Chondrocyte (in vitro differentiated cells): ENCODE measurements at places on chromosomes 2 and 18. TPM values are rescaled to one million over a fixed set of nuclear protein-coding genes. Genes with fewer than 3 reads are reported as not detected.

DNA sequence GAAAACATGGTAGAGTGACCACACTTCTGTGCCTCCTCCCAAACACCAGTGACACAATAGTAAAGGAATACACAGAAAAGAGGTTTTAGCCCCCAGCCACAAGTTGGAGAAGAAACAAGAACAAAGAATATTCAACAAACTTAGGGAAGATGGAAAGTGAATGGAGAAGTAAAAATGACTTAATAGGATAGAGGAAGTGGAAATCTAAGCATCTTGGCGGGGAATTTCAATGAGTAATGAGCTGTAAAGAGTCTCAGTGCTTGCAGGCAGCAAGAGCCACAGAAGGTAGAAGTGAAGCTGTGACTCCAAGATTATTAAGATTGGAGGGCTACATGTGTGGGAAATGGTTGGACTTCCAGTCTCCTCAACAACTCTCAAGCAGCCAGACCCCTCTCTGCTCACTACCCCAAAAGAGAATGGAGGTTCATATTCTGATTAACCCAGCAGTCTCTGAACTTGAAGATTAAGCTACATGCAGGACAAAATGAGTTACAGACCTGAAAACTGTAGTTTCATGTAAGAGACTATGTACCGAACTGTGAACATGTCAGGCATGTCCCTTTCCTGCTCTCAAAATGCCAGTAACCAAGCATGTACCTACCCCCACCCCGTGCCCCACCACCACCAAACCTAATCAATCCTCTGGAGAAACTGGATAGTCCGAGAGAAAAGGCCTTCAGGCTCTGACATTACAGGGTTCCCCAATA, 16.9 kb upstream of the HNRNPLL start:
- peak overlapping the region; percentile 46 for H3K27ac ChIP-seq
- H3K36me3 ChIP-seq: no peaks in the 10 kb centered on the region
- no peak overlapping the region for H3K4me3 ChIP-seq
- H3K27me3 ChIP-seq: no peaks in the 10 kb centered on the region
- no peak for DNase-seq

DNA sequence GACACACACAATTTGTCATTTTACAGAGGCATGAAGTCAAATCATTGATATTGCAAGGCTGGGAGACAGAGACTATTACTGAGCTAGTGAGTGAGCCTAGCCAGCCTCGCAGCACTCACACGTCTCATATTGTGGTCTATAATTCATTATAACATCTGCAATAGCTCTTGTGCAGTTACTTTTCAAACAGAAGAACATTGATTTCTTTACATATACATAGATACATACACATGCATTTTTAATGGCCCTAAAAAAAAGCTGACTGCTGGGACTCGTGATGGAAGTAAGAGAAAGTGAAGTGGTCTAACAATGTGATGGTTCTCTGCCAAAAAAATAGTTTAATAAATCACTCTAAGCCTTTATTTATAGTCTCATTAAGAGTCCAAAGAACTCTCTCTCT, 56.8 kb downstream of the KIAA2012 start:
- H3K27ac ChIP-seq: no peak overlapping the region
- H3K27me3 ChIP-seq: no peaks in the 10 kb centered on the region
- no peaks in the 10 kb centered on the region for H3K36me3 ChIP-seq
- H3K4me1 ChIP-seq: peaks cover 16% of the 10 kb centered on the region
- H3K4me3 ChIP-seq: no peak overlapping the region
- DNase-seq: no peak

DNA sequence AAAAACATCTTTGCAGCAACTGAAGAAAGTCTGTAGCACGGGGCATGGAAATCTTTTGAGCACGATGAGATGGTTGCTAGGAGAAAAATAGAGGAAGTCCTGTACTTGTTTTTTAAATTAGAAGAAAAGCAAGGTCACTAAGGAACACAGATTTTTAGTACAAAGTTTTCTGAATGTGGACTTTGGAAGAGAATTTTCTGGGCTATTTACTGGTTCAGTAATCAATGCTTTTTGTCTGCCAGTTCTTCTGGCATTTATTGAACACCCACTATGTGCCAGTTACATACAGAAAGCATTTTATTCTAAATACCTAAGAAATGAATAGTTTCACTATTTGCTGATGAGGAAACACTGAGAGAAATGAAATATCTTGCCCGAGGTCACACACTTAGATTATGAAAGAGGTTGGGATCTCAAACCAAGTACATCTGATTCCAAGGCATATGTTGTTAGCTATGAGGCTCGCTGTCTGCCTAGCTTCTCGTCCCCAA, 15.6 kb upstream of the MAP3K20 start:
- H3K27me3 ChIP-seq: no peaks in the 10 kb centered on the region
- DNase-seq: no peak
- peaks cover 23% of the 10 kb centered on the region for H3K4me1 ChIP-seq
- no peak overlapping the region for H3K27ac ChIP-seq

DNA sequence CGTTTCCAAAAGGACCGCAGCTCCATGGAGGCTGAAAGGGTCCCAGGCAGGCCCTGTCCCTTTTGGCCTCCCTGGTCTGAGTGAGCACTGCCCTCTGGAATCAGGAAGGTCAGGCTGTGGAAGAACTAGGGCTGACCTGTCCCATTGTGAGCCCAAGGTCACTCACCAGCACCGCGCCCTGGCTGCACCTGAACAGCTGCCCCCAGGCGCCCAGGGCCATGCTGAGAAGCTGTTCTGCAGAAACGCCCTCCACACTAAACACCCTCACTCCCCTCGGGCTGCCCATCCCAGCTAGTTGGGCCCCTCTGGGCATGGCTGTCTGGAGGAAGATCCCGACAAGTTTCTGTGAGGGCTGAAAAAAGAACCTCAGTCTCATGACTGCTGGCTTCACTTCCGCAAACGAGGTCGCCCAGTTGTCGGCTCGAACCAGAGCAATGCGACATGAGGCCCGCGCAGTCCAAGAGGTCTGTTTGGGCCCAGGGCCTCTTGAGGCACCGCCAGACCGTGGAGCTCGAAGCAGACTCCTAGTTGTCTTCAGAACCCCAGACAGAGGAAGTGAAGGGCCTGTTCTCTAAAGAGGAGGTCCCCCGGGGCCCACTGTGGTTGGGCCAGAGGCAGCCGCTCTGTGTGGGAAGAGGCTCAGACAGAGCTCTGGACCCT, 64.4 kb downstream of the INPP5D start:
- peak; percentile 77 for DNase-seq
- H3K4me3 ChIP-seq: no peak overlapping the region
- H3K4me1 ChIP-seq: no peaks in the 10 kb centered on the region
- H3K27ac ChIP-seq: no peak overlapping the region
- no peaks in the 10 kb centered on the region for H3K36me3 ChIP-seq
- peaks cover 19% of the 10 kb centered on the region for H3K27me3 ChIP-seq

GRCh38 chr18:9333441-9334328, 888 bp upstream of the TWSG1 start:
- H3K27ac ChIP-seq: peak overlapping the region; percentile 99
- DNase-seq: no peak
- H3K4me3 ChIP-seq: peak overlapping the region; percentile 91
- no peaks in the 10 kb centered on the region for H3K27me3 ChIP-seq

DNA sequence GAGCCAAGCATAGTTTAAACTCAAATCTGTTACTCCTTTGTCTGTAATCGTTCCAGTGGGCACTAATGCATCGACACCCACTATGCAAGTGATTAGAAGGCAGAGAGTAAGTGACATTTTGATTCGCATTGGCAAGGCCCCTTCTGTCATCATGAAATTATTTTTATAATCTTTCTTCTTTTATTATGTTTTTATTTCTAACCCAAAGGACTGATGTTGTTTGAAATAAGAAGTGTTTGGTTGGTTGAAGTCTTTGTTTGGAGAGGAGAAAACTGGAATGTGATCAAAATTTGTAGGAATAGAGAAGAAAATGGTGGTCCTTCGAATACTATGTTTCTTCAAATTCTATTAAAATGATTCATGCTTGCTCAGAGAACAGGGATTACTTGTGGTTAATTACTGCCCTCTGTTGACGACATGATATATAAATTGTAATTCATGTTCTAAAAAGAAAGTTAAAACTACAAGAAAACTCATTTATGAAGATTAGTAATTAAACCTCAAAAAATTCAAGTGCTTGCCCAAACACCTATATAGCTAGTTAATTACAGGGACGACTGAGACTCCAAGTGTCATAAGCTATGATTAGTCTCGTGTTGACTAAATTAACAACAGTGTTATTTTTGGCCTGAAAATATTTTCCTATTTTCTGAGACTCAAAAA, 26.4 kb upstream of the TFPI start:
- H3K36me3 ChIP-seq: no peaks in the 10 kb centered on the region
- H3K27ac ChIP-seq: peak overlapping the region; percentile 78

GRCh38 chr2:8581601-8582041, 100.2 kb upstream of the ID2 start:
- no peak overlapping the region for H3K27ac ChIP-seq
- H3K36me3 ChIP-seq: no peaks in the 10 kb centered on the region
- no peak overlapping the region for H3K4me3 ChIP-seq
- peaks cover 7% of the 10 kb centered on the region for H3K27me3 ChIP-seq
- peaks cover 4% of the 10 kb centered on the region for H3K4me1 ChIP-seq

- H3K4me3 ChIP-seq: no peak overlapping the region
- peak overlapping the region; percentile 62 for H3K27ac ChIP-seq
- H3K4me1 ChIP-seq: peaks cover 26% of the 10 kb centered on the region
- peaks cover 10% of the 10 kb centered on the region for H3K36me3 ChIP-seq
- no peaks in the 10 kb centered on the region for H3K27me3 ChIP-seq
These were observed 62.3 kb upstream of the ACYP2 start for GRCh38 chr2:54052825-54053718.

DNA sequence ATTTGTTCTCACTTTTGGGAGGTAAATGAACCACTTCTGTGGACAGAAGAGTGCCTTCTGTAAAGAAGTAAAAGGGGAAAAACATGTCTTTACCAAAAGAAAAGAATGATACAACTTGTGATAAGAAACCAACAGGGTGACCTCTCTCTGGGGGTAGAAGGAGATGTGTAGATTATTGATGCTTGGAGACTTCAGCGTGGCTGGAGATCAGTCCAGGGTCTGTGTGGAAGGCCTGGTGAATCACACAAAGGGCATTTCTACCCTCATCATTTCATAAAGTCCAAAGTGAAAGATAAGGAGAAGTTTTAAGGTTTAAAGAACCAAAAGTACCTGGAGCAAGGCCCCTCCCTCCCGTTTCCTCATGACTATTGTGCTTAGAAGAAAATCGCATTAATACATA, 142.5 kb downstream of the NCK2 start:
- no peak for DNase-seq
- no peak overlapping the region for H3K4me3 ChIP-seq
- peaks cover 41% of the 10 kb centered on the region for H3K4me1 ChIP-seq
- peaks cover 5% of the 10 kb centered on the region for H3K36me3 ChIP-seq
- H3K27me3 ChIP-seq: no peaks in the 10 kb centered on the region
- peak overlapping the region; percentile 60 for H3K27ac ChIP-seq

DNA sequence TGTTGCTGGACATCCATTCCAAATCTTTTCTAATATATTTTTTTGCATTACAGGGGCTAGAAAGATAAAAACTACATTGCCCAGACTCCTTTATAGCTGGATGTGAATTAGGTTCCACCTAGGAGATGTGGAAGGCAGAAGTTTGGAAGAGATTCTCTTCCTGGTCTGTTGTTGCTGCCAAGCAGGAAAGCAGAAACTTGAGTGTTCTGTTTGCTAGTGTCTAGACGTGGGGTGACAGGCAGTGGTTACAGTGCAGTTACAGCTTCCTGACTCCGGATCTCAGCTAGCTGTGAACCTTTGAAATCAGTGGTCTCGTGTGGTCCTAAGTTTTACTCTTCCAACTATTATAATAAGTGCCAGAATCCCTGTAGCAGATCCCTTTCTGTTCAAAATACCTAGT, 46.2 kb downstream of the COL4A4 start:
- H3K4me3 ChIP-seq: no peak overlapping the region
- no peak for DNase-seq
- H3K27ac ChIP-seq: no peak overlapping the region
- H3K36me3 ChIP-seq: no peaks in the 10 kb centered on the region
- no peaks in the 10 kb centered on the region for H3K27me3 ChIP-seq

GRCh38 chr2:179341152-179341866, 76.7 kb upstream of the SESTD1 start:
- H3K4me1 ChIP-seq: peaks cover 30% of the 10 kb centered on the region
- DNase-seq: no peak
- H3K36me3 ChIP-seq: no peaks in the 10 kb centered on the region
- no peaks in the 10 kb centered on the region for H3K27me3 ChIP-seq

- peaks cover 11% of the 10 kb centered on the region for H3K27me3 ChIP-seq
- no peak overlapping the region for H3K27ac ChIP-seq
- DNase-seq: no peak
- peaks cover 2% of the 10 kb centered on the region for H3K36me3 ChIP-seq
- H3K4me3 ChIP-seq: no peak overlapping the region
- peaks cover 4% of the 10 kb centered on the region for H3K4me1 ChIP-seq
These were observed 214.2 kb downstream of the ICOS start for GRCh38 chr2:204150721-204151120.

DNA sequence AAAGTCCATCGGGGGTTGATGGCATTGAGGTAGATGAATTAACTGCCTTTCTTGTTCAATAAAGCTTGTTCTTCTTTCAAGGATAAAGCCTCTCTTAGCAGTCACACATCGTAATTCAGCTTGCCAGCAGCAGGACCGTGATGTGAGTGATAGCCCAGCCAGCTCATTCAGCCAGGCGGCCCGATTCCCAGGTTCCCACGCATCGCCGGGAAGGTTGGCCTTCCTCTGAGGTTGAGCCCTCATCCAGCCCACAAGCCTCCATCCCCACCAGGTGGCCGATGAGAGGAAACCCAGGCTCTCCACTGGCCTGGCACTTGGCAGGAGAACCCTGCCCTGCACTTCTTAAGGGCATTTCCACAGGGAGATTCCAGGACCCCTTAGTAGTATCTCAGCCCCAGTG, 4.7 kb downstream of the AGAP1 start:
- peaks cover 1% of the 10 kb centered on the region for H3K36me3 ChIP-seq
- no peak for DNase-seq

DNA sequence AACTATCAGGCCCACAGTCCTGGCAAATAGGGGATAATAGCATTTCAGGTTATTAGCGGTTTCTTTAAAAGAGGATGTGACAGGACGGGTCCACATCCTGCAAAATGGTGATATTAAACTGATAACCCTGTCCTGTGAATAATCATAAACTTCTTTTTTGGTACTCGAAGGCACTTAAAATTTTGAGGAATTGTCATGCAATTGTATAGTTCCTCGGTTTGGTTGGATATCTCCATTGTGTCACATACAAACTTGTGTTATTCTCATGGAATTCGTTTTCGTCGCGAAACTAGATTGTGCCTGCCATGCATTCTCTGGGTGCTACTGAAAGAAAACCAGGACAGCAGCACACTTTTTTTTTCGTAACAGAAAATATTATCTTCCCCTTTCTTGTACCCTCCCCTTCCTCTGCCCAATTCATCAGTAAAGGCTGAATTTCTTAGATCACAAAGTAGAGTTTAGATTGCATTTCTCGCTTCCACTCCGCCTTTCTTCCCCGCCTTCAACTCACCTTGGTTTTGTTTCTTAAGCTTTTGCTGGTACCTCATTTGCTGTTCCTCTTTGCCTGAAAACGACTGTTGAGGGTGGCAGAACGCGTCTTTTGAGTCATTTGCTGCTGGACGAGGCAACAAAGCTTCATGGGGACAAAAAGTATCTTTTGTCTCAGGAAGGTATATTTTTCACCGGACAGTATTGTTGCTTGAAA, 1.3 kb downstream of the CERS6 start:
- H3K27ac ChIP-seq: peak overlapping the region; percentile 52
- no peaks in the 10 kb centered on the region for H3K27me3 ChIP-seq
- DNase-seq: no peak
- H3K4me3 ChIP-seq: no peak overlapping the region

Gene TSPYL6
- total RNA-seq: not detected in 3 replicates

Gene FOXD4L1
- total RNA-seq: 0.44 TPM in 1 of 3 replicates, not detected in the others

Gene DPYSL5
- 0.25 to 0.44 TPM (median 0.26 TPM) in 3 replicates for total RNA-seq

Gene AQP12B
- not detected in 3 replicates for total RNA-seq

Gene KIAA2012
- not detected in 3 replicates for total RNA-seq

Gene EGR4
- total RNA-seq: not detected in 3 replicates

Gene PLGLB2
- total RNA-seq: 3.7 to 6.5 TPM (median 4.8 TPM) in 3 replicates
